ENCODE measurements at places on chromosomes 12 and 14.

DNA sequence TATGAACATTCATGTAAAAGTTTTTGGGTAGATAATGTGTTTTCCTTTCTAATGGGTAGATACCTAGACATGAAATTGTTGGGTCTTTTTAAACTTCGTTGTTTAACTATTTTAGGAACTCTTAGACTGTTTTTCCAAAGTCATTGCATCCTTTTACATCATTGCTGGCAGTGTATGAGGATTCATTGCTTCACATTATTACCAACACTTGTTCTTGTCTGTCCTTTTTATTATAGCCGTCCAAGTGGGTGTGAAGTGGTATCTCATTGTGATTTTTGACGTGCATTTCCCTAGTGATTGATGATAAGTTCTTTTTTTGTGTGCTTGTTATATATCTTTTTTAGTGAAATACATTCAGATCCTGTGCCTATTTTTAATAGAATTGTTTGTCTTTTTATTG is 39.4 kb downstream of the USP15 start:
- DNase-seq = no peak

- DNase-seq = no peak
These were observed 36.2 kb upstream of the ETNK1 start for GRCh38 chr12:22588817-22589216.

DNA sequence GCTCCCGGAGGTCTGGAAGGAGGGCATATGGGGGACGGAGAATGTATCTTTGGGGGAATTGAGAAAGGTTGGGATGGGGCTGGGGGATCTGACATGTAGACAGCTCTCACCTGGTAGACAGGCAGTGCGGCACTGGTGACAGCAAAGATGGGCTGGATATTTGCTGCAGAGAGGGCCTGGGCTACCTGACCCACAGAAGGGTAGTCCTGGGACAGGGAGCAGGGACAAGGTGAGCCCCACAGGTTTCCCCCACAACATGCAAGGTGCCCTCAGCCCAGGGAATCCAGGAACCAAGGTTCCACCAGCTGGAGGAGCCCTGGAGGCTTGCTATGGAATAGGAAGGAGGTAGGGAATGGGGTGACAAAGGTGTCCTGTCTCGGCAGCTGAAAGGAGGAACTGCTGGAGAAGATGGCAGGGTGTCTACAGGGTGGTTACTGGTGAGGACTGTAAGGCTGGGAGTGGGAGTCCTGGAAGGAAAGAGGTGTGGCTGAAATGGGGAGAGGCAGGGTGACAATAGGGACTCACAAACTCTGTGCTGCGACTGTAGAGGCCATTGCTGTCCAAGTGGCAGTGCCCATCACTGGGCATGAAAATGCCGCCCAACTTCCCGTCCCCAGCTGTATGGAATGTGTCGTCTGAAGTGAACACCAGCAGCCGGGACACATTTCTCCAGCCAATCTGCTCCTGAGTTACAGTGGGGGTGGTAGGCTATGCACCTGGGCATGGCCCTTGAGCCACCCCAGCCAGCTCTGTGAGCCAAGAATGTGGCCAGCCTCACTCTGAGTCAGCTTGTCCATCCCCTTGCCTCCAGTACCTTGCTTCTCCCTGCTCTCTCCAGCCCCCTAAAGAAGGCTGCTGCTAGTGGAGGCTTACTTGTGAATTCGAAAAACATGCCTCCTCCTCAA is 11.3 kb downstream of the ITGB7 start:
- no peak for DNase-seq

GRCh38 chr12:128856035-128856790 is 2.9 kb downstream of the GLT1D1 start:
- no peak for DNase-seq

GRCh38 chr14:24279301-24280186 is 8.1 kb upstream of the RABGGTA start:
- no peak for DNase-seq

- peak; percentile 24 for DNase-seq
These were observed 154.4 kb downstream of the KCNK10 start for GRCh38 chr14:88168498-88169165.

- DNase-seq = no peak
These were observed 175.1 kb upstream of the CCDC196 start for GRCh38 chr14:66311058-66311457.

GRCh38 chr12:39532448-39532847 is 87.2 kb downstream of the ABCD2 start:
- no peak for DNase-seq

GRCh38 chr14:97994020-97994531 is 1196.9 kb downstream of the VRK1 start:
- no peak for DNase-seq

DNA sequence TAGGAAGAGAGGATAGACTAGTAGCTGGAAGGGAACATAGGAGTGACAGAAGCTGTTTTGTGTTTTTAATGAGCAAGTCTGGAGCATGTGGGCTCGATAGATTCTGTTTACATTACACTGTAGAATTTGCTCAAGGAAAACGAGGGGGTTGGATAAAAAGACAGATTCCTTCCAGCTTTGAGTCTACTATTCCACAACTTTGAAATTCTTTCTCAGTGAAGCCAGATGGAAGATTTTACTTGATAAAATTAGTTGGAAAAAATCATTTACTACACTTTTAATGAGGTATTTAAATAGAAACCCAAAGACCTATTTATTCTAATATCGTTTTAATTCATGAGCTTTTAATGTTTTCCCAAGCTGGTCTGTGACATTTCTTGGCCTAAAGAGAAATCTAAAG is 19.5 kb upstream of the EPS8 start:
- peak; percentile 60 for DNase-seq

DNA sequence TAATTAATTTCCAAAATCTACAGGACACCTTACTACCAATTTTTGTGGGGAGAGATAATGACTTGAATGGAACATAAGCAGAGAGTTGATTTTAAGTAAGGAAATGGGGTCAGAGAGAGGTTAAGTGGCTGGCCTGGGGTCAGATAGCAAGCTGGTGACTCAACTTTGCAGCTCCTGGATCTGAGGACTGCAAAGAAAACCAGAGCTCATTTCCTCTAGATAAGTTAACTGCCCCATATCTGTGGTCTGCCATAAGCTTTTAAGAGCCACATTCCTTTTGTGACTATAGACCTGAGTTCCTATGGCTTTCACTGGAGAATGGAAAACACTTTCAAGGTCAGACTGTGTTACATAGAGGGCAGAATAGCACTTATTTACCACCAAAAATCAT is 201.2 kb upstream of the PRICKLE1 start:
- peak; percentile 88 for DNase-seq

DNA sequence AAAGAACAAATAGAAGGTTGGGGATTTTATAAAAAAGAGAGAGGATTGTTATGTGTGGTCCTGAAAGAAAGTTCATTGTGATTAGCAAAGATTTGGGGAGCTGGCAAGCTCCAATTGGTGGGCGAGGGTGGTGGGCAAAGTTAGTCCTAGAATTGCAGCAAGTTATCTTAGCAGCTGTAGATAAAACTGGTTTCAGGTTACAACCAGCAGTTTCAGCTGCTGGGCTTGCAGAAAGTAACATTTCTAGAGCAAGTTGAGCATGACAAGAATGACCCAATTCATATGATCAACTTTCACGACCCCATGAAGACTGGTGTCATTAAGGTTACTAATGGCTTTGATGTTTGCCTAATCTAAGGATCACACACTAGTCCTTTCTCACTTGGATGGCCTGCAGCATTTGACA is 177.9 kb upstream of the NUDT4 start:
- DNase-seq = peak; percentile 61

GRCh38 chr12:122845041-122845864 is 10.0 kb downstream of the HIP1R start:
- DNase-seq = no peak

- no peak for DNase-seq
These were observed 4.2 kb downstream of the ERO1A start for GRCh38 chr14:52690983-52691760.

DNA sequence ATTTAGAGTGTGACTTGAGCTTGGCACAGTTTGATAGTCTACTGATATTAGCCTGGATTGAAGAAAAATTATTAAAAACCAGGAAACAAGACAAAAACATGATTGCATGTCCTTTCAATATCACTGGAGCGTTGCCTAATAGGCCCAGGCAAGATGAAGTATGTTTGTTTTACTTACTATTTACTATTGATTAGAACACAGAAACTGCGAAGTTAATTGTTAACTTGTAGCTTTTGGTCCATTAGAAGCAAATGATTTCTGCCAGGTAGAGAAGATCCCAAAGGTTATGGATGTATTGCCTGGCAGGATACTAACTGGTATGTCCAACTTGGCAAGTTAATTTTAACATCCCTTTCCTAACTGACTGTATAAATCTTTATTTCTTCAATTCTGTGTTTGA is 268.9 kb downstream of the ETNK1 start:
- no peak for DNase-seq

DNA sequence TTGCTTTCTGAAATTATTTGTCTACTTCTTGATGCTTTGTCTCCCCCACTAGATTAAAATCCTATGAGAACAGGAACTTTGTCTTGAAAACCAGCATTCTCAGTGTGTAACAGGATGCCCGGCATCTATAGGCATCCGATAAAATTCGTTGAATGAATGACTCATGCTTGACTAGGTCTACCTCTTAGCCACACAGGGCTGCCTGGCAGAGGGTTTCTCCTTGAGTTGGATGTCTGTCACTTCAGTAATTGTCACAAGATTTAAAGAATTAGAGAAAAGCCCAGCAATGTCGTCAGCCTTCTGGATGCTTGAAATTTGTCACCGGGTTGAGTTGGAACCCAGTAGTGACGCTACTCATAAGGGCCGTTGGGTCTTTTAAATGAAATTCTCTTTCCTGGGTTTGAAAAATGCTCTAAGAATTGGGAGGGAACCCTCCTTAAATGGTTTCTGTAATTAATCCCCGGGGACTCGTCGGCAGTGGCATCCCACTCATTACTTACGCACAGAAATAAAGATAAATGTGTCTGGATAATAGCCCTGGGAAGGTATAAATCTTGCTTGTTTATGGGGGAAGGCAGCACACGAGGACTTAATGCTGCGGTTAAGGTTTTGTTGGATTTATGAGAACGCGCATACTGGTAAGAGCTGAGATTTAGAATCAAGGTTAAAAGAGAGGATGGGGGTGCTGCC is 194.1 kb downstream of the AACS start:
- no peak for DNase-seq

GRCh38 chr12:78870539-78870938 is 6.0 kb downstream of the SYT1 start:
- DNase-seq = no peak

GRCh38 chr14:73741386-73741875 is 27.2 kb upstream of the PNMA1 start:
- DNase-seq = peak; percentile 73

DNA sequence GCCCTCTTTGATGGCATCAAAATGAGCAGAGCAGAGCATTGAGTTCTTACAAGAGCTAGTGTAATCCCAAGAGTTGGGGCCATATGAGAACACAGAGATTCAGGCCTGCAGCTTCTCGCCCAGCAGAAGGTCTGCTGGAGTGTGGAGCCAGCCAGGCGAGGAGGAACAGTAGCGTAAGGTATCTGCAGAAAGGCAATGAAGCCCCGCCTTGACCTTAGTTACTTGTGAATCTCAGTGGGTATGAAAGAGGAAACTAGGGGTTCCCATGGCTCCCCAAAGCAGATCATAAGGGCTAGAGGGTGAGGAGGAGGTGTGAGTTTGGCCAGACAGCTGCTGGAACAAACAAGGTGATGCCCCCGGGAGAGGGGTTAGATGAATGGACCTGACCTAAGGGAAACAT is 49.4 kb downstream of the SLC8A3 start:
- DNase-seq = no peak

DNA sequence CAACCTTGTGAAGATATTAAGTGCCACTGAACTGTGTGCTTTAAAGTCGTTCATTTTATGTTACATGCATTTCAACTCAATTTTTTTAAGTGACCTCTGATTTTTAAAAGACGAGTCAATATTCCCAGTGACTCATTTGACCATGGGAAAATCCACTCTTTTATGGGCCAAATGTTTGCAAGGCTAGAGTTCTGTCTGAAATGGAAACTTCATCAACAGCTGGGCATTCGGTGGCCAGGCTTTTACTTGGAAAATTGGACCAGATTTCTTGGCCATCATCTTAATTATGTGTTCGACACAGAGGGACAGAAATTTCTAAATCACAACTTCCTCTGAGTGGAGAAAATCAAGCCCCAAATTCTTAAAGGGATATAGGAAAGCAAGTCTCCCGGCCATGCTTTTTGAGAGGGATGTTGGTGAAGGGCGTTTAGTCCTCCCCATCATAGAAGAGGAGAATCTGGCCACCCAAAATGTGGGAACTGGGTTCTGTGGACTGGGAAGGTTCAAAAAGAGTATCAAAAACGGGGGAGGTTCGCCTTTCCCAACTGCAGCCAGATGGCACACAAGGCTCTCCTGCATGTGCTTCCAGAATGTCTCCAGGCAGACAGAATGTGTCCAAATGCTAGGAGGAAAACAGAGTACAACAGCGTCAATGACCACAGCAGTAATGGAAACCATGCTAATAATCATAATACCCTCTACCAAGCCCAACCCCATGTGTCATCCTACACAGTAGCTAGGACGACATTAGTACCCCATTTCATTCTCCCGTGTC is 40.9 kb upstream of the FZD10 start:
- no peak for DNase-seq

DNA sequence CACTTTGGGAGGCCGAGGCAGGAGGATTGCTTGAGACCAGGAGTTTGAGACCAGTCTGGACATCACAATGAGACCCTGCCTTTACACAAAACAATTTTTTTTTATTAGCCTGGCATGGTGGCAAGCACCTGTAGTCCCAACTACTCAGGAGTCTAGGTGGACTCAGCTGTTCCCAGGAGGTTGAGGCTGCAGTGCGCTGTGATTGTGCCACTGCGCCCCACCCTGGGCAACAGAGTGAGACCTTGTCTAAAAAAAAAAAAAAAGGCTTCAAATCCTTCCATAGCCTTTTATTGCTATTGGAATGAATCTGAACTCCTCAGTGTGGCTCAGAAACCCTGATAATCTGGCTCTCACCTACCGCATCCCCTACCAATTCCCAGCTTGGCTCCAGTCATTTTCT is 26.1 kb downstream of the AK7 start:
- DNase-seq = no peak

DNA sequence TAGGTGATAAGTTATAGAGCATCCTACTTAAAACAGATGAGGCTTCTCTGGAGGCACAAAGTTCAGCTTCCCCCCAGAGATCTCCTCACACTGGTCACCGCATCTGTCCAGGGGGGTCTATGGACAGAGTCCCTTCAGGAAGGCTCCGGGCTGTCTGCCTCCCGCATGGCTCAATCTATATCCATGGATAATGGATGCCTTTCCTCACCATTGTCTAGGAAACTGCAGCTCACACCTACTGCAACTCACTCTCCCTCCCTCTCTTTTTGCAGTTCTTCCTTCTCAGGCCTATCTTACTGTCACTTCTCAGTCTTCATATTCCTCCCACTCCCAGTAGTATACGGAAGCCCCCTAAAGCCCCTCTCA is 100.6 kb upstream of the BCL2L14 start:
- no peak for DNase-seq

DNA sequence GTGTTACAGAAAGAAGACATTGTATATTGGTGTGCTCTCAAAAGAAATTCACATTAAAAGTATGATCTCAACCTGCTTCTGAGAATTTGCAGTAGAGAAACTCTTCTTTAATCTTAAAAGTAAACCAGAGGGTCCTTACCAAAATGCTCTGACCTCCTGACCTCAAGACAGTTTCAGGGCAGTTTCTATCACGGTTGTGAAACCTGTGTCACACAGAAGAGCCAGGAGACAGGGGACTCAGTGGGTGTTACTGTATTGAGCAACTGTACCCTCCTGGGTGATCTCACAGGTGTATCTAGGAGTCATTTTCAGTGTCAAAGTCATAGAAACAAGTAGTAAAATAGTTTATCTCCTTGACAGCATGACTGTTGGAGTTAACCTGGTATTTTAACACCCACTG is 178.0 kb downstream of the GRIP1 start:
- no peak for DNase-seq

- no peak for DNase-seq
These were observed 153.6 kb downstream of the PTCSC3 start for GRCh38 chr14:36022765-36023410.

- DNase-seq = no peak
These were observed 120.3 kb downstream of the TMEM30B start for GRCh38 chr14:61160798-61161197.

All from iris pigment epithelial cell (primary cell).